ENCODE measurements at places on chromosomes 12 and 14.

GRCh38 chr12:71954083-71954778 lies 15.6 kb downstream of the TPH2 start:
- DNase-seq, result no peak

- no peak for DNase-seq
These were observed 12.8 kb upstream of the CEP170B start for GRCh38 chr14:104852280-104852663.

DNA sequence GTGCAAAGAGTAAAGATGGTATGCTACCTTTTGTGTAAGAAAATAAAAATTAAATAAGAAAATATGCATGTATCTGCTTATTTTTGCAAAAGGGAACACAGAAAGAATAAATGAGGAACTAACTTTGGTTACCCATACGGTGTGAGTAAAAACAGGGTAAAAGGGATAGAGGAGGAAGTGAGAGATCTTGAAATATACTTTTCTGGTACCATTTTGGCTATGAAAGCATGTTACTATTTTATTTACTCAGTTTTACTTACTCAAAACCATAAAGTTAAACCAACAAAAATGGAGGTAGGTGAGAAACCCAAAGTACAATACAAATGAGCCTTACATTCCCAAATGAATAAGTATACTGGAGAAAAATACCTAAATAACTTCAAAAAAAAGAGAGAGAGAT lies 122.0 kb upstream of the EGLN3 start:
- DNase-seq, result no peak

DNA sequence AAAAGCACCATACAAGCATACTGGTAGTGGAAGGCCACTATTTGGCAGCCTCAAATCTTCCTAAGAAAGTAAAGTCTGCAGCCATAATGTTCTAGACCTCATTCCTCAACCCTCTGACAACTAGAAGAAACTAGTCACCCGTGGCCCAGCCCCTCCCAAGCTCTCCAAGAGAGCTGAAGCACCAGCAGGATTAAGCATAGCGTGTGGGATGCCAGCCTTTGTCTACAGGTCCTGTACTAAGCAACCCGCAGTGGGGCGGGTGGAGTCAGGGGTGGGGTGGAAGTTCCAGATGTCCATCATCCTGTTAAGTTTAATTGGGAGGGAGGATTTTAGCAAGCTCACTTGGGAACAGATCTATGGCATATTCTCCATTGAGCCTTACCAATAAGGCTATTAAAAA lies 14.2 kb downstream of the SLC11A2 start:
- DNase-seq, result no peak

- DNase-seq, result no peak
These were observed 79.9 kb downstream of the BCL11B start for GRCh38 chr14:99192028-99192621.

- DNase-seq, result no peak
These were observed 8.0 kb downstream of the IL23A start for GRCh38 chr12:56346675-56347074.

DNA sequence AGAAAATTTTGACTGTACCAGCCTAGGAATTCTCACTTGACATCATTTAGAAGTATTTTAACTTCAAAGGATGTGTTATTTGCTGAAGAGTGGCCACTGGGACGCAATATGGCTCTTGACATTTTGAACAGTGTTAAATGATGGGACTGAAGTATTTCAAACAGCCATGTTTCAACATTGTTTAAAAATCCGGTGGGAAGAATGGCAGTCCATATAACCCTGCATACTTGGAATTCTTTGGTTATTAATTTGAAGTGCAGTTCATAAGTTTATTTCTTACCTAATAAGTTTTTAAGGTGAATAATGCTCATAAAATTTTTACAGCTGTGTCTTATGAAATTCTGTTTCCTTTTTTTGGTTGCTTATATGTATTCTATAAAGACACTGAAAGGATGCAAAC lies 8.3 kb downstream of the TMTC2 start:
- DNase-seq, result no peak

DNA sequence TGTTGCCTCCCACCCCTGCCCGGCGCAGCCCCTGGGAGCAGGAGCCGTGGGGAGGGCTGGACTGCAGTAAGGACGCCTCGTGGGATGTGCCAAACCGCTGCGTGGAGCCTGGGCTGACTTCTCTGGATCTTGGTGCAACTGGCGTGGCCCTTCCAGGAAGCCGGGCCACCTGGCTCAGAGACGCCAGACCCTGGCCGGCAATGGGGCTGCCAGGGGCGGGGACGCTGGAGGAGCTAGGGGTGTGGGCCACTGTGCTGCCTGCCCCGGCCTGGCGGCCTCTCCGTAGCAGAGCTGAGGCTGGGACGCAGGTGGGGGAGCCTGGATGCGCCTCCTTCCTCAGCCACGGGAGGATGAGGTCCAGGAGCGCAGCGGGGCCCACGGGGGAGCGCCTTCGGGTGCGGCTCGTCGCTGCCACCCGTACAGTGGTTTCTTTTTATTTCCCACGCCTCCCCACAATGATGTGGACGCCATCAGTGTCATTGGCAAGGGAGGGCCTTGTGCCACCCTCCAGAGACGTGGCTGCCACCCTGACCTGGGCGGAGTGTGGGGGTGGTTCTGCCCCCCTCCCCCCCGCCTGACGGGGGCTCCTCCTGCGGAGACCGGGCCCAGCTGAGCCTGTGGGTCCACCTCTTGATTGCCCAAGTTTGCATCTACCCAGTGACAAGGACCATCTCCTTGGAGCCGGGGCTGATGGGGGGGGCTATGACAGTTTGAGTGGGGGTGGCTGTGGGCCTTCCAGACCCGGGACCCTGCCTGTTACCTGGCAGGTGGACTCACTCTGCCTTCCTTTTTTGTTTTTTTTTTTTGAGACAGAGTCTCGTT lies 11.3 kb downstream of the DDX51 start:
- DNase-seq, result no peak

- DNase-seq, result no peak
These were observed 45.8 kb downstream of the DRAM1 start for GRCh38 chr12:101923045-101923718.

DNA sequence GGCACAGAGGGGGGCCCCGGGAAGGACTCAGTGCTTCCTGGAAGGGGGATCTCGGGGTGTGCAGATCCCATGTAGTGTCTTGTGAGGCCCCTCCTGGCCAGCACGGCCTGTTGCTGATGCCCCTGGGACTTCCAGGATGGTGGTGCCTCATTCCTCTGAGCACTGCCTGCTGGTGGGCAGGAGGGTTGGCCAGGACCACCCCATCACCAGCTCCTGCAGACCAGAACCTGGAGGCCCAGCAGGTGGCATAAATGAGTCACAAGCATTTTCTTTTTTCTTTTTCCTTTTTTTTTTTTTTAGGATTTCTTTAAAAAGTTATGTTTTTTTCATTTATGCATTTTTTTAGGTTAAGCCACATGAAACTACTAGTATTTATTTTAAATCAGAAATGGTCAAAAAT lies 8.0 kb downstream of the MMP17 start:
- no peak for DNase-seq

DNA sequence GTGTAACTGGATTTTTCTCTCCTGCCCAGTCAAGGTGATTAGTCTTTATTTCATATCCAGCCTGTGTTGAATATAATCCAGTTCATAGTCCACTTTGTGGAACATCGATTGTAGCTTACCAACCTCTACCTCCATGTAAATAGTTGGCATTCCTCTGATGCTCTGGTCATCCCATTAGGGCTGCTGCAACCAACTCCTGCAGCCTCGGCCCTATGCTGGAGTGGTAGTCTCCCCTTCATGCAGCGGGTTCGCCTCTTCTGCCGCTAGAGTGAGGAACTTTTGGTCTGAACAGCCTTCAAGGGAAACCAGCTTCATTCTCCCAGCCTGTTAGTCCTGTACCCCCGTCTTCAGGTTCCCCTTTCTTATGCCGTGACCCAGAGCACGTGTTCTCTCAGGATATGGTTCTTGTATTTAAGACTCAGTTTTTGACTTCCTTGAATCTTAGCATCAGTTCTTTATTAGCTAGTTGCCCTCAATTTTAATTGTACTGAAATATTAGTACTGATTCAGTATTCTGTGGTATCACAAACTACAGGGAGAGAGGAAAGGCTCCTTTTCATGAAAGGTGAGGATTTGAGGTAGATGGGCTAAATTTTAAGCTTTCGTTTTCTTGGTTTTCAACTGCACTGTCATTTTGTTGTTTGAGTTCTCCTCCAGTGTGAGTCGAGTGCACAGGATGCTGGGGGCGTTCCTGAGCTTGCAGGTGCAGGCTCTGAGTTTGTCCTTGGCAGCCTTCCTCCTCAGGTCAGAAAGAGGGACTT lies 33.2 kb downstream of the ZNF664 start:
- DNase-seq, result no peak

GRCh38 chr14:88993946-88994345 lies 169.5 kb downstream of the TTC8 start:
- DNase-seq, result no peak

- no peak for DNase-seq
These were observed 163.5 kb downstream of the KITLG start for GRCh38 chr12:88416786-88417185.

DNA sequence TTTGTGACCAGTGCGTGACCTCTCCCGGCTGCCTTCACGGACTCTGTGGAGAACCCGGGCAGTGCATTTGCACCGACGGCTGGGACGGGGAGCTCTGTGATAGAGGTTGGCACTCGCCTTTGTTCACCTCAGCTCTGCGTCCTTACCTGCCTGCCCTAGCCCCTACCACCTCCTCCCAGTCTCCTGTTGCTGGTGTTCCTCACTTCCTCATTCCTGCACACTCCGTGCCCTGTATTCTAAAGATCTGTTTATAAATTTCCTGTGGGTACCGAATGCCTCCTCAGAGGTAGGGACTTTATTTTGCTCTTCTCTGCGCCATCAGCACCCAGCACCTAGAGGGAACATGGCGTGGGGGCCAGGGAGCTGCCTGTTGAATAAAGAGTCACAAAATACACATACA lies 2.3 kb downstream of the DLK1 start:
- DNase-seq, result no peak

- DNase-seq, result no peak
These were observed 74.4 kb downstream of the DUSP16 start for GRCh38 chr12:12488296-12488695.

DNA sequence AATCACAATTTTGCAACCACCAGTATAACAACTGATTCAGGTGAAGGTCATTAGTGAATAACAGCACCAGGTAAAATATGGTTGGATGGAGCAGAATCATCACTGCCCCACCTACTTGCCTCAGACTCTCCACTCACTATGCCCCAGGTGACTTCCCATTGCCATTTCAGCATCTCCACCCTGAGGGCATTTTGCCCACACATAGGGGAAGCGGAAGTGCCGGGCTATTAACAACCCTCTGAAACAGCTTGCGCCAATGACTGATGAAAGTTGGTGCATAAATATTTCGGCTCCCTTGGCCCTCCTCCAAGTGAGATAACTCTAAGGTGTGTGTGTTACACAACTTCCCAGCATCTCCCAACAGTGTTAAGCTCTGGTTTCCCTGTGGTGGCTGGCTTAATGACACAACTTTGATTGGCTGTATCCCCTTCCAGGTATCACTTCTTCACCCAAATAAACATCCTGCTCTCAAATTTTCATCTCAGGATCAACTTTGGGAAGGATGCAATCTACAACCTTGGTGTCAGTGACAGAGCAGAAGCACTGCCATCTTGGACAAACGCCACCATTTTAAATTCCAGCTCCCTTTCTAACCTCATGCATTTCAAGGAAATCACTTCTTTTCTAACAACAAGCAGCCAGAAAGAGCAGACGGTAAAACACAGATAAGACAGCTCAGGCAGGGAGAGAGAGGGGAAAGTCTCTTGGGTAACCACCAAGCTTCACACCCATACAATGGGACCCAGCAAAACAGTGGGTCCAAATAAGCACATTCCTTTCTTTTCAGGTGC lies 73.6 kb upstream of the PPP2R5C start:
- DNase-seq, result no peak

- no peak for DNase-seq
These were observed 776.9 kb downstream of the SLC6A15 start for GRCh38 chr12:84135586-84136279.

DNA sequence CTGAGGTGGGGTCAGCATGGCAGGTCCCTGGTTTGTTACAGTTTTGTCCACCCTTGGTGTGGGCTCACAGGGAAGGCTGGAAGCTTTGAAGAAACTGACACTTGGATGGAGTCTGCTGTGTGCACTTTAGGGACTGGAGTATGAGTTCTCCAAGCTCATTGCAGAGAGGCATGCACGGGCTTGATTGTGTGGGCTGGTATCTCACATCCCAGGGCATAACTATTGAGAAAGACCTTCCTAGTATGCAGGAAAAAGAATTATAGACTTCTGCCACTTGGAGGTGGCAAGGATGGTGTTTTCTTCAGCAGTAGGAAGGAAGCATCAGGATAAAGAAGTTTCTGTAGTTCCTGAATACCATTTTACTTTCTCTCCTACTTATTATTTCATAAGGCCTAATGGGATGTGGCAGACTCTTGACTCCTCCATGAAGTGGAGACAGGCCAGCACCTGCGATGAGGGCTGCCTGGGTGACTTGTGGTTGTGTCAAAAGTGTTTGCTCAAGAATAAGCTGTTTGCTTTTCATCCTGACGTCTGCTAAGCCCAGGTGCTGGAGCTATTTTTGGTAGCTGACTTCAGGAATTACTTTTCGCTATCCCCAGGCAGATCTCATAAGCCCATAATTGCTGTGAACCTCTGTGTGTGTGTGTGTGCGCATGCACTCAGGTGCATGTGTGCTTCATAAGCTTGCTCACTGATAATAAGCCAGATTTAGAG lies 125.8 kb downstream of the KTN1 start:
- DNase-seq, result no peak

DNA sequence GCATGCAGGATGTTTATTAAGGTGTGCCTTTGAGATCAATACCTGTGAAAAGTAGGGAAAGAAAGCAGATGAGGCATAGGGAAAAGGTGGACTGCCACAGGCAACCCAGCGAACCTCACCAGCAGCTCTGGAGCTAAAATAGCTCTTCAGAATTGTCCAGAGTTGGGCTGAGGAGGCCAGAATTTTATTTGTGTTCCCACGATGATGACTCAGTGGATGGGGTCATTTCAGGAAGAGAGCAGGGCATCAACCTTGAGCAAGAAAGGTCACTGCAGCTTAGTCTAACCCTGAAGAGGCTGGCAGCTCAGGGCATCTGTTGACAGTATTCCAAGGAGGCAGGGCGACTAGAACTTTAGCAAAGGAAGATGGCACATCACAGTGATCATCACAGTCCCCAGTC lies 696.1 kb downstream of the DIO2 start:
- no peak for DNase-seq

Data from stimulated activated naive CD8-positive, alpha-beta T cell treated with anti-CD3 and anti-CD28 coated beads, Interleukin-15, amount 100 ng/mL, for 72 hours (primary cell).